ENCODE measurements at places on chromosomes 12 and 14. TPM values are rescaled to one million over a fixed set of nuclear protein-coding genes. Genes with fewer than 3 reads are reported as not detected.

- no peak for DNase-seq
Observed at GRCh38 chr14:70894868-70895267, 12.4 kb upstream of the PCNX1 start.

DNA sequence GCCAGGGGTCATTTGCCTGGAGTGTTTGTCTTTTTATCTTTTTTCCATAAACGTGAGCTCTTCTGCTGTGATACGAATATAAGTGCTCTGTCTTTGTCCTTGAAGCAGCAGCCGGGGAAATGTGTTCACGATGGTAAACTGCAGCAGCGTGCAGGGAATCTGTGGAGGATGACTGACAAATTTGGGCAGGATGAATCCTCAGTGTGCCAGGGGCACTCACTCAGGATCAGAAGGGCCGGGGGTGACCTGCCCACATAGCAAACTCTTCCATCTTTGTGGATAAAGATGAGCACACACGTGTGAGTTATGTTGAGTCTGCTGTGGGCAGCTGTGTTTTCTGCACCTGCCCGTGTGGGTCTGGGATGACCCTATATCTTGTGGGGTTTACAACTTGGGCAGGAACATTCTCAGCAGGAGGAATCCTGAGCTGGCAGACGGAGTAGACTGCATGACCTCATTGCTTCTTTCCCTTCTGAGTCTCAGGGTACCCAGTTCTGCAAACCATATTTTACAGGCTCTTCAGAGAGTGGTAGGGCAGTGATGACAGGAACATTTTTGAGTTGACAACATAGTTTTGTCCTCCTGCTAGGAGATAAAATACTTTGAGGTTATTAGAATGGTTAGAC, 711 bp downstream of the ANO4 start:
- DNase-seq: no peak

- no peak for DNase-seq
Observed at GRCh38 chr14:61565836-61566536, 129.3 kb upstream of the HIF1A start.

DNA sequence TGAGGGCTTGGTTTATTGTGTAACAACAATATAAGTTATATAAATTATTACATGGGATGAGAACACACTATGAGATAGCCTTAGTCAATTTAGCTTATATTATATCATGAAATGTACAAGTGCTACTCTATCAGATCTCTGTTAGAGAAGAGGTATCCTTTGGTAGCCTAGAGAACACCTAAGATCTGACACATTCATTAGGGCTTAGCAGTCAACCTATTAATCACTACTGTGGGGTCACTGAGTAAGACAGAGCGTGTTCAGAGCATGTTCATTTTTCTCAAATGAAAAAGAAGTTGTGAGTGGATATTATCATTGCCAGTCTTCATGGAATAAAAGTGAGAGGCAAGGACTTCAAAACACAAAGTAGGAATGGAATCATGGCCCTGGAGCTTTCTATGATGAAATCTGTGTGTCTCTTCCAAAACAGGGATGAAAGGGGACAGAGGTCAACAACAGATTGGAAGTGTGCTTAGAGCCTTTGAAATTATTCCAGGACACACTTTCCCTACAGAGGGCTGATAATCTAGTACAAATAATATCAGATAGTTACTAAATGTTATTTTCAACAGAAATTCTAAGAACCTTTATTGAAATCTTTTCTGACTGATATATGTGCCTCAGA, 114.3 kb downstream of the SLC16A7 start:
- DNase-seq: no peak

GRCh38 chr14:104220215-104221070, 82.1 kb downstream of the KIF26A start:
- DNase-seq: no peak

DNA sequence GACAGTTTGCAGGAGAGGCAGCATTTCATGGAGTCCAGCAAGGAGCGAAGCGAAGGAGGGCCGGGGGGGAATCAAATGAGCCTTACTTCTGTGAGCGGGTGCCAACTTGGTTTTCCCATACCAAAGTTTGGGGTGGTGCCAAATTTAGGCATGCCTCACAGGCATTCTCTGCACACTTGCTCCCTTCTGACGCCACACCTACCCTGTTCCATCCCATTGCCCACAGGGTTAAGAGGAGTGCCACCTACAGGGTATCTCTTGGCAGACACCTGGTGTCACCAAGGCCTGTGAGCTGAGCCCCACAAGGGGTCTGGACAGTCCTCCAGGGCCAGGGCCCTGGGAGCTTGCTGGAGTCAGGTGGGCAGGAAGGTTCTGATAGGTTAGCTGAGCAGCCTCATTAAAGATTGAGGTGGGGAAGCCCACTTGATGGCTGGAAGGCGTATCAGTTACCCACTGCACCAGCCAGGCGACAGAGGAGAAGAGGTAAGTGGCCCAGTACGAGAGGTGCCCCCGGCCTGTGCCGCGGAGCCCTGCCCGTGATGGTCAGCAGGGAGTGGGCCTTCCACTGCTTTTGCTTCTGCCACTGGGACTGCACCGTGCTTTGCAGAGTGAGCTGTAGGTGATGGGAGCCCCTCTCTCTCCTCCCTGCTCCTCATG, 45.2 kb downstream of the DEGS2 start:
- DNase-seq: no peak

- DNase-seq: no peak
Observed at GRCh38 chr12:13090054-13090453, 13.4 kb downstream of the GSG1 start.

- DNase-seq: no peak
Observed at GRCh38 chr12:114592946-114593345, 91.0 kb downstream of the TBX3 start.

GRCh38 chr12:91400271-91400670, 217.7 kb upstream of the DCN start:
- no peak for DNase-seq

GRCh38 chr14:76330411-76331327, 45.3 kb upstream of the ESRRB start:
- no peak for DNase-seq

- DNase-seq: peak; percentile 2
Observed at GRCh38 chr14:32710731-32711680, 227.7 kb upstream of the NPAS3 start.

DNA sequence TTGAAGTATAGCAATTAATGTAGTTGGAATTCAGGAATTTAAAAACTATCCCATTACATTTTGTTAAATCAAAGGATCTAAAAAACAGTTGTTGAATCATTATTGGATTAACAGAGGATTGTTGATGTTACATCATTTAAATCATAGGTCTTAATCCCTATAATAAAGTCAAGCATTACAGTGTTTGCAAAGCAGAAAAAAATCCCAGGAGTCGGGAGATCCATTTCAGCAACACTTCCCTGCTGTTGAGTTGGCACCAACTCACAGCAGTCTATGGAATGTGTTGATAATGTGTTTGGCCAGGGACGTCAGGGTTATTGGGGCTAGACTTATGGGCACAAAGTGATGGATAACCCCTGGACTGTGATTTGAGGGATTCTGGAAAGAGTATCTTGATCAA, 99.1 kb upstream of the TMTC1 start:
- no peak for DNase-seq

DNA sequence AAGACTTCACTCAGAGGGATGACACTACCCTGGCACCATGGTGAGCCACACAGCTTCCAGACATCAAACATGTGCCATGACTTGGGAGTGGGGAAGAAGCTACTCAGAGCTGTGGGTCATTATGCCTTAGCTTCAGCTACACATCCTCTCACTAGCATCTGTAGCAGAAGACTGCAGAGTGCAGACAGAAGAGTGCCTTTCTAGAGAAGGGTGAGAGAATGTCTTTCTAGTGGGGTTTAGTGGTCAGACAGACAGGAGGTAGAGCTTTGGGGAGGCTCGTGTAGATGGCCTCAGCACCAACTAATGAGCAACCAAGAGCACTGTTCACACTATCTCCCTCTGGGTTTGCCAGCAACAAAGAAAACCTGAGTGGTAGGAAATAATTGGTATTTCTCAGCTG, 4.9 kb upstream of the B4GALNT3 start:
- no peak for DNase-seq

GRCh38 chr12:105120551-105120950, 13.0 kb downstream of the WASHC4 start:
- DNase-seq: no peak

DNA sequence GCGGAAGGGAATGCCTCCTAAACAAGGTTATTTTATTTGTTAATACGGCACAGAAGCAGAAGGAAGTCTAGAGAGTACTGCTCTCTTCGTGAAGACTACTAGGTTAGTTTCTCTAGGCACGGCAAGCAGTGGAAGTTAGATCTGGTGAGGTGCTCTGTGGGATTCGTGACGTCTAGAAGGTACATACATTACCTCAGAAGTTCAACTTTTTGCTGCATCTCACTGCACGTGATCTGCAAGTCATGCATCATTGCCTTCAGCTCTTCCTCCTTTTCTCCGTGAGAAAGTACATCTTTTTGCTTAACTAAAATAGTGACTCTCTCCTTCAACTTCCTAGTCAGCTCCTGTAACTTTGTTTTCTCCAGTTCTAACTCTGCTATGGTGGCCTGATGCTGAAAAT, 74.7 kb downstream of the NIN start:
- DNase-seq: no peak

- no peak for DNase-seq
Observed at GRCh38 chr12:109621211-109621694, 47.7 kb downstream of the MVK start.

DNA sequence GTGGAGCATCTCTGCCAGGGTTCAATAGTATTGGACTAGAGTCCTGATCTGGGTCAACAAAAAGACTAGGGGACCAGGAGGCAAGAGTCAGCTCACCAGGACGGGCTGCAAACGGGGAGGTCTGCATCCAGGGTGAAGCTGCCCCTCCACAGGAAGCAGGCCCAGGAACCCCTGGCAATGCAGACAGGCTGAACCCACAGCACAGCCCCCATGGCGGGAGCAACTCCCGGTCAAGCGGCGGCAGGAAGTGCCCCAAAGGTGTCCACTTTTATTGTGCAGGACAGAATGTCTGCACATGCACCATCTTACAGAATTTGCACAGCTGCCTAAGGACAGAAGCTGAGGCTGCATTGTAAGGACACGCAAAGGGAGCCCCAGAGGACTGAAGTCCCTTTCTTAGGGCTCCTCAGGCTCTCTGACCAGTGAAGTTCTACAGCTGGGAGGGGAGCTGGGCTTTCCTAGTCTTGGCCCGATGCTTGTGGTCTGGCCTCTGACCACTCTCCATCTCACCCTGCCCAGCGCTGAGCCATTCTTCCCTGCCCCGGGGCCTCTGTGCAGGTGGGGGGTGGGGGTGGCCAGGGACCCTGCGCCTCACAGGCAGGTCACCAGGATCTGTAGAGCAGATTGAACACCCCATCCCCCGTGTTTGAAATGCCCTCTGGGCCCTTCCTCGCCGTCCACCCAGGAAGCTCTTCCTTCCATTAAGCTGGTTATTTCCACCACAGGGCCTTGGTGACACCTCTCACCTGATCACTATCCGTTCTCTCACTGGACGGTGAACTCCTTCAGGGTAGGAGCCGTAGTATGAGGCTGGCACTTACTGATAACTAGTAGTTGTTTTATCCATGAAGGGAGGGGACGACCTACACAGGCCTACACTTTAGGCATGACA, 75.9 kb downstream of the NINJ2 start:
- no peak for DNase-seq

GRCh38 chr12:42735861-42736361, 146.4 kb upstream of the PRICKLE1 start:
- no peak for DNase-seq

- peak; percentile 17 for DNase-seq
Observed at GRCh38 chr12:571795-572531, 91.3 kb downstream of the NINJ2 start.

- DNase-seq: no peak
Observed at GRCh38 chr12:79961411-79961810, 26.5 kb upstream of the PPP1R12A start.

- DNase-seq: no peak
Observed at GRCh38 chr14:53893374-53893773, 63.3 kb downstream of the BMP4 start.

- DNase-seq: no peak
Observed at GRCh38 chr12:88206601-88207000, 64.5 kb downstream of the TMTC3 start.

- no peak for DNase-seq
Observed at GRCh38 chr12:94676922-94677321, 26.6 kb upstream of the TMCC3 start.

DNA sequence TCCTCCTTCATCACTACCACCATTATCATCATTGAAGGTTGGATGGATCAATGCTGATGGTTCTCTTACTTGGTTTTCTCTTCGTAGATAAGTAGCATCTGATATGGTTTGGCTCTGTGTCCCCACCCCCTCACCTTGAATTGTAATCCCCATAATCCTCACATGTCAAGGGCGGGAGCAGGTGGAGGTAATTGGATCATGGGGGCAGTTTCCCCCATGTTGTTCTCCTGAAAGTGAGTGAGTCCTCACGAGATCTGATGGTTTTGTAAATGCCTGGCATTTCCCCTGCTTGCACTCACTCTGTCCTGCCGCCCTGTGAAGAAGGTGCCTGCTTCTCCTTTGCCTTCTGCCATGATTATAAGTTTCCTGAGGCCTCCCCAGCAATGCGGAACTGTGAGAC, 172.4 kb upstream of the PWP1 start:
- DNase-seq: no peak

- DNase-seq: no peak
Observed at GRCh38 chr14:64444984-64445845, 20.1 kb upstream of the AKAP5 start.

DNA sequence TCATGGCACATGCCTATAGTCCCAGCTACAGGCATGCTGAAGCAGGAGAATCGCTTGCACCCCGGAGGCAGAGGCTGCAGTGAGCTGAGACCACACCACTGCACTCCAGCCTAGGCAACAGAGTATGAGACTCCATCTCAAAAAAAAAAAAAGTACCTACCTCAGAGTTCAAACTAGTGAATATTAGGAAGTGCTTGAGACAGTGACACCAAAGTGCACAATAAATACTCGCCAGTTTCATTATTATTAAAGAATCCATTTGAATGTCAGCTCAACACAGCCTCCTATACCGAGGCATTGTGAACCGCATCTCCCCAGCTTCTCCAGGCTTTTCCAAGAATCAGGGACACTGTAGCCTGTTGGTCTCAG, 5.0 kb downstream of the GAPDH start:
- DNase-seq: no peak

GRCh38 chr14:52020866-52021717, 31.7 kb downstream of the RTRAF start:
- DNase-seq: no peak

DNA sequence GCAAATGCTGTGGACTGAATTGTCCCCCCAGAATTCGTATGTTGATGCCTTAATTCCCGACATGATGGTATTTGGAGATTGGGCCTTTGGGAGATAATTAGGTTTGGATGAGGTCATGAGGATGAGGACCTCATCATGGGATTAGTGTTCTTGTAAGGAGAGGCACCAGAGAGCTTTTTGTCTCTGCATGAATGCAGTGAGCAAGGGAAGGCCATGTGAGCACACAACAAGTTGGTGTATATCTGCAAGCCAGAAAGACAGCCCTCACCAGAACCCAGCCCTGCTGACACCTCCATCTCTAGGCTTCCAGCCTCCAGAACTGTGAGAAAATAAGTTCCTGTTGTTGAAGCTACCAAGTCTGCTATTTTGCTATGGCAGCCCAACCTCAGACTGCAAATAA, 51.9 kb upstream of the SMCO2 start:
- DNase-seq: no peak

GRCh38 chr14:31419179-31419966, 977 bp downstream of the HEATR5A start:
- DNase-seq: no peak

NGDN gene
- total RNA-seq: 24.7 TPM

RHOJ gene
- total RNA-seq: 0.28 TPM

RNASE1 gene
- 0.69 TPM for total RNA-seq

SMCO2 gene
- total RNA-seq: 0.36 TPM

EIF2S3B gene
- 0.28 TPM for total RNA-seq

ZDHHC22 gene
- 0.46 TPM for total RNA-seq

LRP1 gene
- 9.0 TPM for total RNA-seq

Data from Panc1 (cell line).